Body of pancreas (tissue), 4 donors: ENCODE measurements at places on chromosomes 5 and 9. TPM values are rescaled to one million over a fixed set of nuclear protein-coding genes. Genes with fewer than 3 reads are reported as not detected.

GRCh38 chr5:137858223-137858916, 9.3 kb upstream of the MYOT start:
- DNase-seq = peak; percentile 2

DNA sequence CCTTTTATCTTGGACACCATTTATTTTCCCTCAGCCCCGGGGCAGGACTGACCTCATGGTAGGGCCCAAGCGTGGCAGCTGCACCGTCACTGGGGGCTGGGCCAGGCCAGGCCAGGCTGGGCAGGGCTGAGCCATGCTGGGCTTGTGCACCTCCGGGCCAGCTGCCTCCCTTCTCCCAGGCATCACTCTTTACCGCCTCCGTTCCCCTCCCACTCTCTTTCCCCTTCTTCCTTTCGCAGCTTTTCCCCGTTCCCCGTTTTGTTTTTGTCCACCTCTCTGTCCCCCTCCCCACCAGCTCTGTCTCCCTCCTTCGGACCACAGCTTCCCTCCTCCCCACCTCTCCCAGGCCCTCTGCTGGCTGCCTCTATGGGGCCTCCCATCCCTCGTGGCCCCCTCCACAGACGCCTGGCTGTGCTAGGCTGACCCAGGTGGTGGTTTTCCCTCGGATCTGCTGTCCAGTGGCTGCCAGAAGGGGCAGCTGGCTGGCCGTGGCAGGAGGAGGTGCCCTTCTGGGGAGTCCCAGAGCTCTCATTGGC, 17.9 kb downstream of the FGF18 start:
- DNase-seq = peak; percentile 94

DNA sequence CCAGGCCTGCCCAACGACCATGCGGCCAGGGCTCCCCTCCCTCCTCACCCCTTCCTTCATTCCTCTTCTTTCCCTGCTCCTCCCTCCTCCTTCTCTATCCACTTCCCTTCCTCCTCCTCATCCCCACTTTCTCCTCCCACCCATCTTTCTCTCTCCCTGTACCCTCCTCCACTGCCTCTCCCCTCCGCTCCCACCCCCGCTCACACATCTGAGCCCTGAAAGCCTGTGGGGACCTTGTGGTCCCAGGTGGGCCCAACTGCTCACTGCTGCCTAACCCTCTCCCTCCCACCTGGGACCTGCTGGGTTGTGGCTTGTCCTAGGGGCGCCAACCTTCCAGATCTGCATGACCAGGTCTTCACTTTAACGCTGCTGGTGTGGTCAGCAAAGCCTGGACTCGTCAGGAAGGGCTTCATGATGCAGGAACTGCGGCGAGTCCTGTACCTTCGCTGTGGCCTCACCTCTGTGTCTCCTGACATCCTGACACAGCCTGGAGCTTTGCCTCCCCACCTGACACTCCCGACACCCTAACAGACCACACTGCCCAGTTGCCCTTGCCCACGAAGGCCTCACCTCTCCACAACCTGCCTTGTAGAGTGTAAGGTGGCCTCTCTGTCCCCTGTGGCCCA, 34.6 kb downstream of the C5orf15 start:
- no peak for DNase-seq

DNA sequence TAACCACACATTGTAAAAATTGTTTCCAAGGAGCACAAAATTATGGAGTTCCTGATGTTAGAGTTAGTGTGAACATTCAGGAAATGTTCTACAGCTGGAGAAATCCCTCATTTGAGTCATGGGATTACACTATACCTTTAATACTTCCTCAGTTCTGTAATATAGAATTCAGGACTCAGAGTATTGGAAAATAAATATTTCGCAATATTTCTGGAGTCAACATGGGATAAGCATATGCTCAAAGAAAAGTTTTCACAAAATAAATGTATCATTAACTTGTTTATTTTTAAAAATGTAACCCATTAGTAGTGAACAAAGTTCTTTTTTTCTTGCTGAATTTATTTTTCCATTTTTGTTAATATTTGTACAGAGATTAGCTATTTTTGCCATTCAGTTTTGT, 8.6 kb downstream of the CYLC2 start:
- DNase-seq = no peak

DNA sequence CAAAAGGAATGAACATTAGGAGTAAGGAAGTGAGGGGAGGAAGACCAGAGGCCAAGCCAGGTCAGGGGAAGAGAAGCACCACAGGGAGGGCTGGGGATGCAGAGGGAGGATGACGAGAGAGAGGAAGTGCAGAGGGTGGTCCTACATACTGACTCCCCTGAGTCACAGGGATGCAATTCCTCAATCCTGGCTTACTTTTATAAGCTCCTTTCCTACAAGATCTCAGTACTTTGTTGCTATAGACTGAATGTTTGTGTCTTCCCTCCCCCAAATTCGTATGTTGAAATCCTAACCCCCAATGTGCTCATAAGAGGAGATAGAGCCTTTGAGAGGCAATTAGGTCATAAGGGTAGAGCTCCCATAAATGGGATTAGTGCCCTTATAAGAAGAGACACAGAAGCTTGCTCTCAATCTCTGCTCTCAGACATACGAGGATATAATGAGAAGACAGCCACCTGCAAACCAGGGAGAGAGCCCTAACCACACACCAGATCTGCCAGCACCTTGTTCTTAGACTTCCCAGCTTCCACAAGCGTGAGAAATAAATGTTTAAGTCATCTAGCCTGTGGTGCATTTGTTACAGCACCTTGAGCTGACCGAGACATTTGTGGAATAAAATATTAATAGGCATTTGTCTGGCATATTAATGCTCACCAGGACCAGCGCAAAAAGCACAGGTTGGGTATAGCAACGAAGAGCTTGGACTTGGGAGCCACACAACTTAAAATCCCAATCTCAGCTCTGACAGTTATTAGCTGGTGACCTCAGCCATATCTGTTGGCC, 33.4 kb downstream of the GCNT4 start:
- peak; percentile 36 for DNase-seq

DNA sequence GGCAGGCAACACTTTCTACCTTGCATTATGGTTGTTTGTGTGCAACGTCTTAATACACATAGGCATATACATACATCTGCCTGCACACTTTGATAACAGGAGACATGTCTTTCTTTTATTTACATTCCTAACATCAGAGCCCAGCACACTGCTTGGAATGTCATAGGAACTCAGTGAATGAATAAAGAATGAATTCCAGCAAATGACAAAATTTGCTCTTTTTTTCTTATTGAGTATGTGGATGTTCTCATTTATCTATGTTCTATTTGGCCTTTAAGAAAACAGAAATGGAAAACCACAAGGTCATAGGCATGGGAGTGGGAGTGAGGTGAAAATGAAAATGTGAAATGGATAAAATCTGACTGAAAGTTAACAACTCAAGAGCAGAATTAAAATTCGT, 36.3 kb upstream of the PALM2AKAP2 start:
- DNase-seq = no peak

DNA sequence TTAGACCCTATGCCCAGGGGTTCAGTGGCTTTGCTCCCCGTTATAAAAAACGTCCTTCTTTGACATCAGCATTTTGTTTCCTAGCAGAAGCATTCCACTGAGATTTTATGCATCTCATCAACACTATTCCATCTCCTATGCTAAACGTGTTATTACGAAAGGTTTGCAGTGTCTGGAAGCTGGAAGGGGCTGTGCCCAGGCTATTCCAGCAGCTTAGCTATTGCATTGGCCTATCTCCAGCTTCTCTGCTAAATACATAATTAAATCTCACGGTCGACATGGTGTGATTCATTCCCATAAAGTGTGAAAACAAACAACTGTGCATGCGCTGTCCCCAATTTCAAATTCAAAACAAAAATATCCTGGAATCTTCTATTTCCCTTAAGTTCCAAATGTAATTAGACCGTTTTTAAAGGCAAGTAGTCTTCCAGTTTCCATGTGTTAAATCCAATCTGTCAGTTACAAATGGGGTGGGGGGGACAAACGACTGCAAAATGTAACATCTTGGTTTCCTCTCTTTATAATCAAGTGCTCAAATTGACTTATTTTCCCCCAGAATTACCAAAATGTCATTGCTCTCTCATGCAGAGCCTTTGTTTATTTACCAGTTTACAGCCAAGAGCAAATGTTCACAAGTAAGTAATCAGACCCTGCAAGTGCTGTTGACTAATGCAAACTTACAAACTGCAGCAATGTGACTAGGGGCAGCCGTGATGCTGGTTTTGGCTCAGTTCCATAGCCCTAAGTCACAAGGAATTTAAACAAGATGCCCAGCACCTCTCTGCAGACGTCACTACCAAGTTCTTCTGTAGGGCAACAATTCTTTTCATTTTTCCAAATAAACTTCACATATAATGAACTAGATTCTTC, 212.3 kb upstream of the RORB start:
- DNase-seq = no peak

DNA sequence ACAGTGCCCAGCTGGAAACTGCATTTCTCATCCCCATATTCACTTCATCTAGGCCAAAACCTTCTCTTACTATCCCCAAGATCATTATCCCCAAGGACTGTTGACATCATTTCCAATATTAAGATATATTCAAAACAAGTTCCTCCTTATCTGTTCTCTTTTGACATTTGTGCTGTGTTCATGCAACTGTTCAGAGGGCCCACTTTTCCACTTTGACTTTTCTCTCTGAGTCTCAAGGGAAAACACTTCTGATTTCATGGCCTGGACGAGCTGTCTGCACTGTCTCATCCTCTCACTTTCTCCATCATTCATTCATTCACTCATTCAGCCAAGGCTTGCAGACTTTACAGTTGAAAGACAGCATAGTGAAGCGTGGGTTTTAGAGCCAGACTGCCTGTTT, 173.7 kb upstream of the DAPK1 start:
- no peak for DNase-seq

DNA sequence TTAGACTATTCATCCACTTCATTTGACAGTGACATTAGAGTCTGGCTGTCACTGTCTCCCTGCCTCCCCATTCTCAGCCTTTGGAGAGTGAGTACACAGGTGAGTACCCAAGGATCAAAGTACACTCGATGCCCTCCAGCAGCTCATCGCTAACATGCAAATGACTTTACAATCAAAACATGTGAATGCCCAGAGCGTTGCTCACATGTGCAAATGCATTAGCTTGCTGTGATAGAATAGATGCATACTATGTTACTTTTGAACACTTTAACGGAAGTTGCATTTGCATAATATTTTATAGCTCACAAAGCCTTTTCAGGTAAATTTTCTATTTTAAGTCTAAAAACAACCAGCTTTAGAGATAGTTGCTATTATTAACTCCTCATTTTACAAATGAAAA, 107.6 kb downstream of the SYK start:
- no peak for DNase-seq

GRCh38 chr5:143562935-143563334, 159.4 kb upstream of the NR3C1 start:
- peak; percentile 57 for DNase-seq

DNA sequence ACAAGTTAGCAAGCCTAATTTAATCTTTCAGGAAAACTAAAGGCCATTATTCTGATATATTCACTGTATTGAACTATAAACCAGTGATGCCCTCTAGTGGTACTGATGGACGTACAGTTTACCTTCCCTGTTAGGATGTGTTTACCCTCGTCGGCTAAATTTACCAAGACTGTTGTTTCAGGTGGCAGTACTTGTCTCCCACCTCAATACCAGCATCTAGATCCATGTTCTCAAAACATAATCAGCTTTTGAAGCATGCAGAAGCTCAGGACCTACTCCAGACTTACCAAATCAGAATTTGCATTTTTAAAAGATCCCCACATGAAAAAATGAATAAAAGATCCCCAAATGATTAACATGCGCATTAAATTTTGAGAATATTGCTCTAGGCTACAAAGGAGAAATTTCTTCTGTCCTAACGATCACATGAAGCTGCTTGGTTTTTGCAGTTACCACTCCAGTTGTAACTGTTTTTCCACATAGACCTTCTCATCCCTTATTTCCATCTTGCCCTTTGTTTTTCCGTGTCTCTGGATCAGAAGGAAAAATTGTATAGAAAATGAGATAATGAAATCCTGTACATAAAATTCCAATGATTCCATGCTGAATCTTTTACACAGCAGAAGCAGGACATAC, 3.2 kb upstream of the BAAT start:
- DNase-seq = no peak

DNA sequence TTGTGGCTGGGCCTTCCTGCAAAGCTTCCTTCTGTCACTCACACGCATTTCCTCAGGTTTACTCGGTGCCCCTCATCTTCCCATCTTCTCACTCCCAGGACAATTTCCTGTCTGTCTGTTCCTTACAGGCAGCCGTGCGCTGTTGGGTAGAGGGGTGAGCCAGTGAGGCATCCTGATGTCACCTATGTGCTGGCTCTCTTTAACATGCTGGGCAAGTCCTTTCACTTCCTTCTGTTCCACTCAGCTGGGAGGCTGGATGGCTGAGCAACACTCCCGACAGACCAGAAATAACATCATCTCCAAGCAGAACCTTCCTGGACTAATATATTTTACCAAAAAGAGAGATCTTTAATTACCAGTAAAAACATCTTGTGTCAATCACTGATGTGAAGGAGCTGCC, 103.0 kb downstream of the HSD17B3 start:
- no peak for DNase-seq

GRCh38 chr5:116371431-116371830, 203.2 kb downstream of the SEMA6A start:
- no peak for DNase-seq

DNA sequence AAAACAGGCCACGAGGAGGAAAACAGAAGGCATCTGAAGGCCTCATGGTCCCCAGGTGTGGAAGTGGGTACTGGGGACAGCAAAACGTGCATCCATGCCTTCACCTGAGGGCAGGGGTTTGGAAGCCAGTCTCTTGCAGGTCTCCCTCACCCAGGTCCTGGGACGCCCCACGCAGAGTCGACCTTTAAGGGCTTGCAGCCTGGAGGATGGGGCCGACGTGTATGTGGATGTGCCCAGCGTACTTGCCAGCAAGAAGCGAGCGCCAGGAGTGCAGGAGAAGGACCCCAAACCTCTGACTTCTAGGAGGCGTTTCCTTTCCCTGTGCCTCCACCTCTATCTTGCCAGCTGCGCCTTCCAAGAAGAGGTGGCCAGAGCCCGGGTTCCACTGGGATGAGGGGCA, 65.9 kb downstream of the OTULIN start:
- DNase-seq = no peak

DMRT3 gene
- not detected for total RNA-seq

CORO2A gene
- 0.66 TPM for total RNA-seq

CCDC192 gene
- total RNA-seq = not detected

PAEP gene
- not detected for total RNA-seq

GABRB2 gene
- total RNA-seq = not detected

HAVCR1 gene
- not detected for total RNA-seq

BTNL3 gene
- 0.26 TPM for total RNA-seq

KIAA1958 gene
- 5.7 TPM for total RNA-seq

LECT2 gene
- total RNA-seq = not detected
